ENCODE measurements at places on chromosomes 1 and 21.

- no peak overlapping the region for H3K27ac ChIP-seq
- DNase-seq = no peak
- no peaks in the 10 kb centered on the region for H3K36me3 ChIP-seq
- no peaks in the 10 kb centered on the region for H3K4me1 ChIP-seq
- no peaks in the 10 kb centered on the region for H3K27me3 ChIP-seq
These were observed 21.1 kb upstream of the AJAP1 start for GRCh38 chr1:4633346-4633745.

DNA sequence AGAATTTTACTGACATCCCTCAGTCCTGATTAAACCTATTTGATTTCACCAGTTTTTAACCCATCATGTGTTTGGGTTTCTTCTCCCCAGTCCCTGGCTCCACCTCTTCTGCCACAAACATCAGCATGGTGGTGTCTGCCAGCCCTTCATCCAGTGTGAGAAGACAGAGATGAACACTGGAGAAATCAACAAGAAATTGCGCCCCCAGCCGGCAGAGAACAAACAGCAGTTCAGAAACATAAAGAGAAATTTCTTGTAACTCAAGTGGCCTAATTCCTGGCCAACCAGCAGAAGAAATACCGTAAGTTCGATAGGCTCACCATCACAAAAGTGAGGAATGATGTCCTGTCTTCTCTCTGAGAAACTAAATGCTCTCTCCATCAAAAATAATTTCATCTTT, 18.3 kb downstream of the S100A11 start:
- no peaks in the 10 kb centered on the region for H3K36me3 ChIP-seq
- no peaks in the 10 kb centered on the region for H3K4me1 ChIP-seq
- no peak overlapping the region for H3K27ac ChIP-seq
- peak; percentile 8 for DNase-seq
- peaks cover 45% of the 10 kb centered on the region for H3K27me3 ChIP-seq
- no peak overlapping the region for H3K4me3 ChIP-seq

DNA sequence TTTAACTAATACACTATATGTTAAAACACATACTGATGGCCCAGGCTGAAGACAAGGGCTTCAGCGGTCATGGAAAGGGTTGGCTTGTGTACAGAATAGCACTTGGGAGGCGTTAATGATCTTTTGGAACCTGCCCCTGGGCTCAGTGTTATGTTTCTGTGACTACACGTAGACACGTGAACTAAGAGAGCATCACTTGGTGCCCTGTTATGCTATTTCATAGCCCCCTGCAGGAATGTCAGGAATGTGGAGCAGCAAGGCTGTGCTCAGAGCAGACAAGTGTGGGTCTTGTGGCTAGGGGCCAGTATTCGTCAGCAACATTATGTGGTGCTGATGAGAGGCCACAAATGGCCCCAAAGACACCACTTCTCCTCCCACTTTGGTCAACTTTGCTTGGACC, 132.4 kb downstream of the MAP3K21 start:
- no peak overlapping the region for H3K27ac ChIP-seq
- no peaks in the 10 kb centered on the region for H3K27me3 ChIP-seq
- H3K36me3 ChIP-seq = no peaks in the 10 kb centered on the region
- H3K4me3 ChIP-seq = no peak overlapping the region

- no peaks in the 10 kb centered on the region for H3K4me1 ChIP-seq
- H3K27ac ChIP-seq = no peak overlapping the region
- H3K4me3 ChIP-seq = no peak overlapping the region
- no peaks in the 10 kb centered on the region for H3K36me3 ChIP-seq
- no peak for DNase-seq
These were observed 37.7 kb upstream of the VN1R5 start for GRCh38 chr1:247218121-247218651.

DNA sequence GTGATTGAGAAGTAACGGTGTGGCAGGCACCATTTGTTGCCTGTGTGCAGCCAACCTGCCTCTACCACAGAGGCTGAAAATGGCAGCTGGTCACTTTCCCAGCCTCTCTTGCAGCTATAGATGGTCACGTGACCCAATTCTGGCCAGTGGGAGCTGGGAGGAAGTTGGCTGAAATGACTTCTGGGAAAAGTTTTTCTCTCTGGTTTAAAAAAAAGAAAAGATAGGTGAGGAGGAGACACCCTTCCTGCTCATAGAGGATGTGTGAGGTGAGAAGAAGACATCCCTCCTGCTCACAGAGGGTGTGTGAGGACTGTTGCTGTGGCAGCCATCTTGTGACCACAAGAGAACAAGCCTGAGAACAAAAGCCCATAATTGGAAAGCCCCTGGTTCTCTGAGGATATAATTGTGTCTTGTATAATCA, 122.8 kb downstream of the SYF2 start:
- no peak overlapping the region for H3K27ac ChIP-seq
- no peaks in the 10 kb centered on the region for H3K36me3 ChIP-seq
- no peak for DNase-seq
- H3K27me3 ChIP-seq = peaks cover 1% of the 10 kb centered on the region
- no peak overlapping the region for H3K4me3 ChIP-seq

DNA sequence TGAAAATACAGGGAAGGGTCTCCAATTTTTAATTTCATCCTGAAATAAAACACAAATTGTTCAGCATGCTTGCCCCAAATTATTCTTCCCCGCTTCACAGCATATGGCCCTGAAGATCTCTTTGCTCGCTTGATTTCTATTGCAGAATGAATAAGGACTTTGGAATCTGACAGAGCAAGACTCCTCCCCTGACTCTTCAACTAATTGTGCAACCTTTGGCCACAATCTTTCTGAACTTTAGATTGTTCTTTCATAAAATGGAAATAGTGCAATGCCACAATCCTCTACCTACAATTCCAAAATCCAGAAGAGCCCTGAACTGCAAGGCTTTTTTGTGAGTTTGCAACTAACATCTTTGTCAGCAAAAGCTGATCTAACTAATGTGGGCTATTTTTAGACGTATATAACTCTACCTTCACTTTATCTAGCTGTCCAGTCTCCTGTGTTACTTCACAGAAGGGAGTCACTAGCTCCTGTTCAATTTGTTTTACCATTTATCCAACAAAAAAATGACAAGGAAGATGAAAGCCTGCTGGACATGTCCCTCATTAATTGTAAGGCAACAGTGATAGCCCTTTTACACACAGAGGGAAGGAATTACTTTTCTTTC, 13.4 kb downstream of the RNASEL start:
- no peak overlapping the region for H3K27ac ChIP-seq
- H3K27me3 ChIP-seq = no peaks in the 10 kb centered on the region
- H3K4me3 ChIP-seq = no peak overlapping the region
- H3K36me3 ChIP-seq = no peaks in the 10 kb centered on the region

DNA sequence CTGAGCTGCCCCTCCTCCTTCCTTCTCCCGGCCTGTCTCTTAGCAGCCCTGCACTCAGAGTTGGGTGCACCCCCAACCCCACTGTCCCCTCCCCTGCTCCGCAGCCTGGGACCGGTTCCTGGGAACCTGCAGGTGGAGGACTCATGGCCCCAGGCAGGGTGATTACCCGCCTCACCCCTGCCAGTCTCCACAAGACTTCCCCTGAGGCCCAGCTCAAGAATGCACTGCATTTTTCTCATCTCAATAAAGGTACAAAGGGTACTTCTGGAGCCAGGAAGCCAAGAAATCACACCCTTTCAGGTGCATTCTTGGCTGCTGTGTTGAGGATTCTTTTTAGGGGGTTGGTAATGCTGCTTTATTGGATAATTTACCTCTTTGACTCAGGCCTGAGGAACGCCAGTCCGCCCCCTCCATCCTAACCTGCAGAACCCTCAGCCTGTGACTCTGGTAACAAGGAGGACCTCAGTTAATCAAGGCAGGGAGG, 126.3 kb upstream of the TMPRSS2 start:
- H3K27me3 ChIP-seq = no peaks in the 10 kb centered on the region
- DNase-seq = no peak
- no peak overlapping the region for H3K4me3 ChIP-seq
- no peaks in the 10 kb centered on the region for H3K36me3 ChIP-seq
- H3K27ac ChIP-seq = no peak overlapping the region

DNA sequence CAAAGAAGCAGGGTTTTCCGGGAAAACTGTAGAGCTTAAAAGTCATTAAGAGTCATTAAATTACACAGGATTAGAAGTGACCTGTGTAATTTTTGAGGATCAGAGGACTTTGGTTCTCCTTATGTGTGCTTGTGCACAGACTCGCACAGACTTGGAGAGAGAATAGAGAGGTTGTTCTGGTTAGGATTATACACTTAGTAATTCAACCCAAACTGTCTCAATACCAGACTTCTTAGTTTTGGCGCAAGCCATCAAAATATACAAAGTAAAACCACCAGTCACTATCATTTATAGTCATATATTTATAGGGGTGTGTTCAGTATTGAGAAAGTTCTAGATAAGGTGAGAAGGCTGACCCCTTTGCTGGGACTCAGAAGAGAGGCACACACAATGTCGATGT, 112.3 kb downstream of the HLX start:
- H3K36me3 ChIP-seq = no peaks in the 10 kb centered on the region
- no peak overlapping the region for H3K4me3 ChIP-seq
- peaks cover 15% of the 10 kb centered on the region for H3K4me1 ChIP-seq
- no peaks in the 10 kb centered on the region for H3K27me3 ChIP-seq

DNA sequence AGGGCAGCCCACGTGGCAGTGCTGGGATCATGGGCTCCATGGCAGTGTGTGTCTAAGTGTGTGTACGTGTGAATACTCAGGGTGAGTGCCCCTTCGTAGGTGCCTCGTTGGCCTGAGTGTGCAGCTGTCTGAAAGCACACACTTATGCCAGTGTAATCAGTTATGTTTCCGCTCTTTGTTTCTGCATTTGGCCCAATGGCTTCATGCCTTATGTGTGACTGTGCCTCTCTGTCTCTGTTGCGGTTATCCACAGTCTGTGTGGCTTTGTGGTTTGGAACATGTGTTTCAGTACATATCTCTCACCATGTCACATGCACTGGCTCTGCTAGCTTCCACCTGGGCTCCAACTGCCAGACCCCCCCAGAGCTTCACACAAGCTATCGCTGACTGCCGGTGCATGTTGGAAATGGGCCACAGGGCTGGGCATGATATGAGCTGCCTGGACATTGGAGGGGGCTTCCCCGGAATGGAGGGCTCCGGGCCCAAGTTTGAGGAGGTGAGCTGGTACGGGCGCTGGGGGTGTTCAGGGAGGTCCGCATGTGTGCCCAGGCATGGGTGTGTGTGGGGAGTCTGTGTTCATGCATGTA, 70.3 kb upstream of the TINAGL1 start:
- H3K27ac ChIP-seq = no peak overlapping the region
- no peaks in the 10 kb centered on the region for H3K27me3 ChIP-seq
- H3K4me3 ChIP-seq = no peak overlapping the region
- H3K36me3 ChIP-seq = no peaks in the 10 kb centered on the region
- no peaks in the 10 kb centered on the region for H3K4me1 ChIP-seq

- H3K4me3 ChIP-seq = no peak overlapping the region
- H3K36me3 ChIP-seq = no peaks in the 10 kb centered on the region
- H3K27me3 ChIP-seq = no peaks in the 10 kb centered on the region
- H3K27ac ChIP-seq = no peak overlapping the region
- no peaks in the 10 kb centered on the region for H3K4me1 ChIP-seq
These were observed 99.2 kb downstream of the PROX1 start for GRCh38 chr1:214086945-214087344.

DNA sequence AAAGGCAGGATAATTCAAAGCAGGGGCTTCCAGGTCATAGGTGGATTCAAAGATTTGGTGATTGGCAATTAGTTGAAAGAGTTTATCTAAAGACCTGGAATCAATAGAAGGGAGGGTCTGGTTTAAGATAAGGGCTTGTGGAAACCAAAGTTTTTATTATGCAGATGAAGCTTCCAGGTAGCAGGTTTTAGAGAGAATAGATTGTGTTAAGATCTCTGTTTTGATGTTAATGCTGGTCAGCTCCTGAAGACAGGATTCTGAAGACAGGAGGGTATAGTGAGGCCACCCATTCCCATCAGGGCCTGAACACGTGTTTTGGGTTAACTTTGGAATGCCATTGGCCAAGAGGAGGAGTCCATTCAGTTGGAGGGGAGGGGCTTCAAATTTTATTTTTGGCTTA, 6.1 kb upstream of the PTBP2 start:
- H3K4me1 ChIP-seq = no peaks in the 10 kb centered on the region
- H3K4me3 ChIP-seq = no peak overlapping the region
- peaks cover 5% of the 10 kb centered on the region for H3K27me3 ChIP-seq
- H3K27ac ChIP-seq = no peak overlapping the region
- no peaks in the 10 kb centered on the region for H3K36me3 ChIP-seq

DNA sequence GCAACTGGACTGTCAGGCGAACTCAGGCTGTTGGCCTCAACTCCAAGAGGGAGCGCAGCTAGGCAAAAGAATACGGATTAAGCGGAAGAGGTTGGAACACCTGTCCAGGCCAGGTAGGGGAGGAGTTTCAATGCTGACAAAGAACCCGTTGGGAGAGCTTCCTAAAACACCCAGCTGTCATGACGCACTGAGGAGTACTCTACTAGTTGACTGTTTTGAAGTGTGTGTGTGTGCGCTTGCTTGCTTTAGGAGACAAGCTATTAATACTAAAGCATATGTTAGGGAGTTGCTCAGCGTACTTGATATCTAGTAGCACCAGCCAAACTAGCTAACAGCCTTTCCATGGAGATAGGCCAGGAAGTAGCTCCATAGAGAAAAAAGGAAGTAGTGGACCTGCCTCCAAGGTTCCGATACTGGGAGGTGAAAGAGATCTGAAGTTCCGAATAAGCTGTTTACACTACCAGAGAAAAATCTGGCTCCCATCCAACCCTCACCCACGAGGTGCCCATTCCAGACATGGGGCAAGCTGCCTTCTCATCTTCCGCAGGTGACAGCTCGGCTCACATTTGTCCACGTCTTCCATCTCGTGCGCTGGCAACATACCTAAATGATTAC, 974 bp upstream of the FNBP1L start:
- no peak overlapping the region for H3K27ac ChIP-seq
- H3K36me3 ChIP-seq = no peaks in the 10 kb centered on the region
- peaks cover 13% of the 10 kb centered on the region for H3K4me1 ChIP-seq
- DNase-seq = peak; percentile 6
- no peaks in the 10 kb centered on the region for H3K27me3 ChIP-seq
- H3K4me3 ChIP-seq = peak overlapping the region; percentile 70

DNA sequence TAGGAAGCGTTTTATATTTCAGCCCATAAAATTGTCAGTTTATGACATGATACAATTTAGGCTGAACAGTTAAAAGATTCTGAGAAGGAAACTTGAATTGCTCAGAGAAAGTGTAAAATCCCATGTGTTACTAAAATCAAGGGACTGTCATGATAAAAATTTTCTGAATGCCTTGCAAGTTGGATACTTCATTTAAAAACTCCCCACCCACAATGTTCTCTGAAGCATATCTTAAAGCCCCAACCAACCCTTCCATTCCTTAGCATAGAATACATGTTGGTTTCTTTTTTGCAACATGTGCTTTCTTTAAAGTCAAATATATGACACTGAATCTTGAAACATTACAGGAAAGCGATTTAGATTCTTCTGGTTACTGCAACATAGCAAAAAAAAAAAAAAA, 97.4 kb downstream of the MRPL39 start:
- no peaks in the 10 kb centered on the region for H3K36me3 ChIP-seq
- H3K27me3 ChIP-seq = no peaks in the 10 kb centered on the region
- H3K27ac ChIP-seq = no peak overlapping the region

GRCh38 chr1:247332215-247332622, 552 bp upstream of the ZNF496 start:
- H3K27me3 ChIP-seq = no peaks in the 10 kb centered on the region
- H3K4me3 ChIP-seq = peak overlapping the region; percentile 57
- peaks cover 10% of the 10 kb centered on the region for H3K36me3 ChIP-seq
- peaks cover 17% of the 10 kb centered on the region for H3K4me1 ChIP-seq
- peak; percentile 33 for DNase-seq
- H3K27ac ChIP-seq = peak overlapping the region; percentile 49

- H3K4me3 ChIP-seq = no peak overlapping the region
- H3K27ac ChIP-seq = no peak overlapping the region
These were observed 37.5 kb upstream of the DAB1 start for GRCh38 chr1:57461405-57461804.

- no peak overlapping the region for H3K4me3 ChIP-seq
- H3K27me3 ChIP-seq = no peaks in the 10 kb centered on the region
- H3K36me3 ChIP-seq = no peaks in the 10 kb centered on the region
- no peak overlapping the region for H3K27ac ChIP-seq
- no peaks in the 10 kb centered on the region for H3K4me1 ChIP-seq
These were observed 67.0 kb downstream of the RASAL2 start for GRCh38 chr1:178160736-178161475.

Measured in endothelial cell of umbilical vein (primary cell).